Retina (tissue), 1 donor: ENCODE measurements at places on chromosomes 6 and 20.

DNA sequence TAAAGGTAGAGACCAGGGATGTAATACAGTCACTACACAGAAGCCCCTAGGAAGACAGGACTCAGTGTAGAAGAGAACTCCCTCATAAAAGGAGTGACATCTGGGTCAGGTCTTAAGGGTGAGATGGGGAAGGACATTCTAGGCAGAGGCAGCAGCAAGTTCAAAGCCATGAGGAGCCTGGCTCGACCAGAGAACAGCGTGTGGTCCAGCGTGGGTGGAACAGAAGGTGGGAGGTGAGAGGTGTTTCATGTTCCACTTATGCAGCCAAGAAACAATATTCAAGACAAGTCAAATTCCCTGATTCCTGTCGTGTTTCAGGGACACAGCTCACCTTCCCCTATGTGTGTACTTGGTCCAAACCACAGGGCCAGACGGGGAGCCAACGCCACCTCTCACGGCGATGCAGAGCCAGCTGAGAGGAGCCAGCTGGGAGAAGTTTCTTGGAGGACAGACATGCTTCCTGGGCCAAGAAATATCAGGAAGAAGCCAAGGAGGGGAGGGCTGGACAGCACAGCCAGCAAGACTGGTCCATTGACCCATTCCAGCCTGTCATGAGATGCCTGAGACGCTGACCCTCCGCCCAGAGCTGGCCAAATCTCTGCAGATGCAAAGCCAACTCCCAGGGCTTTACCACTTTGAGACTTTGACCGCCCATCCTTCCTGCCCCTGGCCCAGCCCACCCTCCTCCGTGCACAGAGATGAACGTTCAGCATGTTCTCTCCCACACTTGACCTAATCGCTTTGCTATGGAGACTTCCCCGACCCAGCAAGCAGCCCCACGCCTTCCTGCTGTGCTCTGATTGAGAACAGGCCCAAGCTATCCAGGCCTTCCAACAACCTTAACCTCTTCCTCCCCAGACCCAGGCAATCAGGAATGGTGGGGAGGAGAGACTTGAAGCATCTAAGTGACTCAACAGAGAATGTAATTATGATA, 113.8 kb downstream of the PRND start:
- peak; percentile 35 for DNase-seq

GRCh38 chr20:59148701-59149493, 14.7 kb upstream of the ZNF831 start:
- DNase-seq = no peak

DNA sequence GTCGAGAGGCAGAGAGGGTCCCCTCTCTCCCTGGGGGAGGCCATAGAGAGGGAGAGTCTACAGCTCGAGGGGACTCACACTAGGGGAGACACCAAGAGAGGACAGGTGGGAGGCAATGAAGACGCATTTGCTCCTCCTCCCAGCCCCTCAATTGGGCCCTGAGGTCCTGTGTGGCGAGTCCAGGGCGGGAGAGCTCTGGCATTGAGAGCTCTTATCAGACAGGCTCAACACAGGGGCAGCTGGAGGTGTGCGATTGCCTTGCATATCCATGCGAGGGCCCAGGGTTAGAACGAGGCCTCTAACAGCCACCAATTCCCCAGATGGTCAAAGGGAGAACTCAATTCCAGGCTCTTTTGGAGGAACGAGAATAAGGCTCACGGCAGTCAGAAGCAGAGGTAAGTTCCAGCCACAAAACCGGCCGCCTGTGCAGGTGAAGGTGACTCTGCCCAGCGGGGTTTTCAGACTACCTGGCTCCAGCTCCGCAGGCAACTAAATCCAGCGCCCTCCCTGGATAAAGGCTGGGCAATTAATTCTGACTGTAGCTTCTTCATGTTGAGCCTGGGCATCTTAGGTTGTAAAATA, 94.0 kb upstream of the MPC1 start:
- DNase-seq = no peak

- no peak for DNase-seq
Measured at GRCh38 chr6:46796848-46797580, 3.8 kb downstream of the MEP1A start.

DNA sequence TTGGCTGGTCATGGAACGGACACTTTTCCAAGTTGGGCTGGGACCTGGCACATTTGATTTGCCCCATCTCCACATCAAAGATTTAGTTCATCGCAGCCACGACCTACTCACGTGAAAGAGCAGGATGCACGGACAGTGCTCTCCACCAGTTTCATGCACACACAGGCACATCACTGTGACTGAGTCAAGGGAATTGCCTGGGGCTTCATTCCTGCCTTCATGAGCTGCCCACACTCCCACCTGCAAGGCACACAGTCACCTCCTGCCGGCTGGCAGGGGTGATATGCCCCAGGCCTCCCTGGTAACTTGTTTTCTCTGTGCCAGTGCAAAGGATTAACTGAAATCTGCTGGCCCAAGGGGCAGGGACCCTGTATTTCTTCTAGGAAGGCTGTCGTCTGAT, 23.3 kb upstream of the CST1 start:
- no peak for DNase-seq

DNA sequence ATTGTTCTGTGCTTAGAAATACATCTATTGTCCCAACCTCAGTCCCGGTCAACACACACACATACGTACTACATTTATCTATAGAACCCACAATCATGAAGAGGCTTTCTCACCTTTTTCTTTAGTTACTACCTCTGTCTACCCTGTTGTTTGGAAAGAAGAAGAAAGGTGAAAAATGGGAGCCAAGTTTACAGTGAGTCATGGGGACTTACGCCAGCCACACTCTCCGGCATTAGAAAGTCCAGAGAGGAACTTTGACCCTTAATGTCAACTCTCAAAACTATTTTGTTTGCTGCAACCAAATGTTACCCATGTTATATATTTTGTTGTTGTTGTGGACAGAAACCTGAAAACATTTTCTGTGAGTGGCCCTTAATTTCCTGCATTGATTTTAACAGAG, 259.1 kb downstream of the ZFAND3 start:
- DNase-seq = no peak
